ENCODE measurements at places on chromosomes 3 and 15.
A peak's percentile ranks its signal among the peaks of the same experiment; 100 is the strongest.

- DNase-seq: no peak
These were observed 297.5 kb upstream of the STT3B start for GRCh38 chr3:31235062-31235700.

- DNase-seq: no peak
These were observed 9.3 kb downstream of the DUOX1 start for GRCh38 chr15:45138814-45139765.

DNA sequence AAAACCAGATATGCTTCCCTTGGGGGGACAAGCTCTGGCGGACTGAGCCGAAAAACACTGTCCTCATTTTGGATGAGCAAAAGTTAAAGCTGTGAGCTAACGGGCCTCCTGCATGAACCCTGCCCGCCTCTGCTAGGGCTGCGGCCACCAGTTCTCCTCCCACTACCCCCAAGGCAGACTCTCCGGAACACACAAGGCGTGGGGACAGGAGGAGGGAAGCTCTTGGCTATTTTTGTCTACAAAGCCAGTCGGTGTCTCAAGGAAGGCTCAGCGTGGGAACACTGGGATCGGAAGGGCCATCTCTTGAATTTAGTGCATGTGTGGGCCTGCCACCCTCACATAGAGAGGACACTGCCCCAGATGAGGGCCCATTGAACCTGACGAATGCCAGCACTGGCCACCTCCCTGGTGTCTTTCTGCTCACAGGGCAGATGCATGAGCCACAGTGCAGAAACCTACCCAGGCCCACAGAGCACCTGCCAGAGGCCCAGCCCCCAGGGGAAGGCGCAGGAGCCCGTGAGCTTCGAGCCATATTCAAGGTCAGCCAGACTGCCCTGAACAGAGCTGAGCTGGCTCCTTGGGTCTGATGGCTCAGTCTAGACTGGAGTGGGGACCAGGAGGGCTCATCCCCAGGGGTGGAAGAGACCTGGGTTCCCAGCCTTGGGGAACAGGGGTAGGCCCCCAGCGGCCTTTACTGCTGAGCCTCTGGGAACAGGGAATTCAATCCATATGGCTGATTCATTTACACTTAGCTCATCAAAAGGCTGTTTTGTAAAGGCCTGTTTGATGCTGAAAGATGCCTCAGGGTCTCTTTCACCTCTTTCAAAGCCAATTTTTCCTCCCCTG lies 38.3 kb downstream of the HCN4 start:
- no peak for DNase-seq

DNA sequence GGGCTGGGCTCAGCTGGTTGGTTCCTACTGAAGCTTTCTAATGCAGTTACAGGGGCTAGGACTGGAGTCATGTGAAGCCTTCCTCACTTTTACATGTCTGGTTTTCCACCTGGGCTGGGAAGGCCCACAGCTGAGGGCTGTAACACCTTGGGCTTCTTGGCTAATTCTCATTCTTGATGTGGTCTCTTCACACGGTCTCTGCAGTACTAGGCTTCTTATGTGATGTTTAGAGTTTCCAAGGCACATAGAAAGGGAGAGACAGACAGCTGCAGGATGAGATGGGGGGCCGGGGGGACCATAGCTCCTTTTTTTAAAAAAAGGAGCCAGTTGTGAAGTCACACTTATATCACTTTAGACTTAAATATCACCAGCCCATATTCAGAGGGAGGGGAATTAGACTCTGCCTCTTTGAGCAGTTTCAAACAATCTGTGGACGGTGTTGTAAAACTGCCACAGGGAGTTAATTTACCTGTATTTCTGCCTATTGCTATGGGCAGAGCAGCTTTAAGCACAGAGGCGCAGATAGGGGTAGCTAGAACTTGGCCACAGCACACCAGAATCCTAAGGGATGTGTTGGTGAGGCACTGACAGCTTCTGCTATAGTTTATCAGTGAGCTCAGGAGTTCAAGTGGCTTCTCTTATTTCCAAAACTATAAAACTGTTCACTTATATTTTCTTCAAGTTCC lies 46.7 kb downstream of the NKIRAS1 start:
- DNase-seq: no peak

DNA sequence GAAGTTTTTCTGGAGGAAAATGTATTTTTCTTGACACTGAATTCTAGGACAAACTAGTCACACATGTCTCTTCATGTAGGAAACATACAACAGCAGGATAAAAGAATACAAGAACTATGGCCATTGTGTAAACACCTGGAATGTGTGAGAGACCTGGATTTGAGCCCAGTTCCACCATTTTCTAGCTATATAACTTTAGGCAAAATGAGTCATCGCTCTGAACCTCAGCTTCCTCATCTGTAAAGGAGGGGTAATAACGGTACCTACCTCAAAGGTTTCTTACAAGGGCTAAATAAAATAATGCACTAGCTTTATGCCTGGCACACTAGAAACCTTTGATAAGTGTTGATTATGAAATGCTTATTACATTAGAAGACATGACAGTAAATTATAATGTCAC lies 57.8 kb downstream of the RIOX2 start:
- no peak for DNase-seq

DNA sequence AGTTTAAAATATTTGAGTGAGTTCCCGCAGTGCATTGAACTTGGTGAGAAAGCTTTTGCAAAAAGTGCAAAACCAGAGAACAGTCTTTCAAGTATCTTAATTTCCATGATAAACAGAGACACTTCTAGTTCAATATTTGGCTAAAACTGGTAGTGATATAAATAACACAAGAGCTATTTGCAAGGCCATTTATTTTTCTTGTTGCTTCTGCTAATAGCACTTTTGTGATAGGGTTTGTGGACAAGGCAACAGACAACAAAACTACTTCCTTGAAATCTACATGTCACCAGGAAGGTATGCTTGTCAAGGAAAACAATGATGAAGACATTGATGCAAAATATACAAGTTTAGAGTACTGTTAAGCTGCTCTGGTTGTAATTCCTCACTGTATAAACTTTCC lies 1225.1 kb downstream of the OTOL1 start:
- no peak for DNase-seq

GRCh38 chr3:190619761-190620160 lies 105.9 kb downstream of the IL1RAP start:
- DNase-seq: no peak

DNA sequence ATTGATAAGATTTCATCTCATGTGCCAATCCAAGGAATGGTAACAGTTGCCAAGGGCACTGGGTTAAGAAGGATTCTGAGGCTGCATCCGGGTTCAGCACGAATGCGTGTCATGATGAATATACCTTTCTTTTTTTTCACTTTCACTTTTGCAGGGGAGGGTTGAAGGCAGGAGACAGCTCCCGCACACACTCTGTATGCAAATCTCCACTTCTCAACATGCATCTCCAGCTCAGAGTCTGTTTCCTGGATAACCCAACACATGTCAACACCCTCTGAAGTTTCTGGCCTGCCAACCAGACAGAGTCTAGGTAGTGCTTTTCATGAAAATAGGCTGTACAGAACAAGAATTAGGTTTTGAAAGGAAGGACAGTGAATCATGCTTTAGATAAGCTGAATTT lies 21.6 kb downstream of the B4GALT4 start:
- peak; percentile 8 for DNase-seq

GRCh38 chr3:157859541-157859940 lies 246.7 kb downstream of the SHOX2 start:
- DNase-seq: no peak

- no peak for DNase-seq
These were observed 588.0 kb upstream of the CCDC54 start for GRCh38 chr3:106789276-106789675.

- DNase-seq: no peak
These were observed 120.0 kb upstream of the GADL1 start for GRCh38 chr3:31014317-31015040.

GRCh38 chr3:123881771-123882170 lies 2.4 kb downstream of the MYLK start:
- DNase-seq: no peak

- no peak for DNase-seq
These were observed 116.4 kb downstream of the SENP2 start for GRCh38 chr3:185702262-185703225.

DNA sequence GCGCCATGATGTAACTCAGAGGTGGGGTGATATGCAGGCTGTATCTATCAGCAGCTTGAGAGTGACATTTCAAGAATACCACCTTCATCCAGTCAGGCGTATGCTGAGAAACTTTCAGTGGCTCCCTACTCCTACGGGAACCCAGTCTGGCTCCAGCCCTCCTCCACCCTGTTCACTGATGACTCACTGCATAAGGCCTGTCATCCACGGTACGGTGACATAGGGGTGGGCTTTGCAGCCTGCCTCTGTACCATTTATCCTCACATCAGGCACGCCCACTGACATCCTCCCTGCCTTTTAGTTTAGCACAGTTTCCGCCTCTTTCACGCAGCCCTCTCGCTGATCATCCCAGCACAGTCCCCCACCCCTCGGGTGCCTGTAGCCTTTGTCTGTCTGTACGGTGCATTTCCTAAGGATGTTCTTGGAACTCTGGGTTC lies 11.7 kb downstream of the PXYLP1 start:
- DNase-seq: peak; percentile 48
